ENCODE measurements at places on chromosomes 3 and 15.

DNA sequence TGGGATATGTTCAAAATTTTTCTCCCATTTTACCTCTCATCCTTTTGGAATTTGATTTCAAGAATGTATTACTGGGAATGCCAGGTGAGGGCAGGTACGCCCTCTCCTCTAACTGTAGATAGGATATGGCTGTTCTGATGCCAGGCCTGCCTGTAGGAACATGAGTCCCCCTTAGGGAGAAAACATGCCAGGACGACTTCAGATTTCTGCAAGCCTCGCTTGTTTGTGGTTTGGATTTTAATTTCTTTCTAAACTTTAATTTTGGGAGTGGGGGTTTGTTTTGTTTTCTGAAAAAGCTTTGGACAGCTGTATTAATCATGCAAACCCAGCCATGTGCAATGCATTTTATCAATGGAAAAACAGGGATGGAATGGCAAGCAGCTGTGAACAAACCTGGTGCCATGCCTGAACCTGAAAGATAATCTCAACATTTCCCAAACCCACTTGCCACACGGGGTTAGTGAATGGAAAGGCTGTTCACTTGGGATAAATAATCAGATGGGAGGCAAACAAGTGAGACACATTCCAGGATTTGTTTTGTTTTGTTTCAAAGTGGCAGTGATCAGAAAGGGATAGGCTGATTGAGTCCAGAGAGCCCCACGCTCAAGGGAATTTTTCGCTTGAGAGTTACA is 207.6 kb downstream of the GAP43 start:
- DNase-seq, result no peak

- no peak for DNase-seq
Observed at GRCh38 chr15:89058876-89059405, 29.3 kb upstream of the ABHD2 start.

DNA sequence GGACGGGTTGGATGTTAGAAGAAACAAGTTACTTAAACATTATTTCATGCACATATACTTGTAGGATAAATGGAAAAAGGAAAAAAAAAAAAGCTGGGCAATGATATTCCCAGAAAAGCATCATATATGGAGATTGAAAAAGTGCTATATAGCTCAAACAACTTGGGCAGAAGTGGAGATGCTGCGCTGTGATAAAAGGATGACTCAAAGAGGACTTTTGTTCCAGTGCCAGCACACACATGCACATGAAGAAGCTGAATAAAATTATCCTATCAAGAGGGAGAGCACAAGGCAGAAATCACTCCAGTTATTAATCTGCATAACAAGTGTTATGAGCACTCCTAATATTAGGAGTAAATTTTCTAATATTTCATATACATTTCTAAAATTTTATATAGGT is 30.9 kb downstream of the FRMD4B start:
- no peak for DNase-seq

DNA sequence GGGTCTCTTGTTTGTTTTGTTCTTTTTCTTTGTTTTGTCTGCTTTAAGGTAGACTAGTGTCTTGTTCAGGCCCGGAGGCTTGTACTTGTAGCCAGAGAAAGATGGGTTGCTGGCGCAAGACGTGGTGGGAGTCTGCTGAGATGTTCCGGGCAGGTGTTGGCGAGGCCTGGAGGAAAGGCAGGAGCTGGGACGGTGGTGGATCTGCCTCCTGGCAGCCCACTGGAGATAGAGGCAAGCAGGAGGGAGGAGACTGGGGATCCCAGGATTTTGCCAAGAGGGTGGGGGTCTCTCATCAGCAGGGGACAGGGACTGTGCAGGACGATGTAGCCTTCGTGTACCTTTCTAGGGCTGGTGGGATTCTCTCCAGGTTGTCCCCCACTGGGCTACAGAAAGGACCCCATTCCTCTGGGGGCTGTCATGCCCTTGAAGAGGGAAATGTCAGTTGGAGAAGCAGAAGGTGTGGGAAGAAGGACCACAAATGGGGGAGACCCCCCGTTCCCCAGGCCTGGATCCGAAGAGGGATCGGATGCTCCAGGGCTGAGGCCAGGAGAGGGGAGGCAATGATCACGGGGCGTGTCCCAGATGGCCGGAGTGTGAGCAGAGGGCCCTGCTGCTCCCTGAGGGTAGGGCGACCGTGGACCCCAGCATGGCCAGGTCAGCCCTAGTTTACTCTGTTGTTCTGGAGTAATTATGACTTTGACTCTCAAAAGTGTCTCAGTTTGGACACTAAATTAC is 7.0 kb downstream of the CHAC1 start:
- DNase-seq, result no peak

DNA sequence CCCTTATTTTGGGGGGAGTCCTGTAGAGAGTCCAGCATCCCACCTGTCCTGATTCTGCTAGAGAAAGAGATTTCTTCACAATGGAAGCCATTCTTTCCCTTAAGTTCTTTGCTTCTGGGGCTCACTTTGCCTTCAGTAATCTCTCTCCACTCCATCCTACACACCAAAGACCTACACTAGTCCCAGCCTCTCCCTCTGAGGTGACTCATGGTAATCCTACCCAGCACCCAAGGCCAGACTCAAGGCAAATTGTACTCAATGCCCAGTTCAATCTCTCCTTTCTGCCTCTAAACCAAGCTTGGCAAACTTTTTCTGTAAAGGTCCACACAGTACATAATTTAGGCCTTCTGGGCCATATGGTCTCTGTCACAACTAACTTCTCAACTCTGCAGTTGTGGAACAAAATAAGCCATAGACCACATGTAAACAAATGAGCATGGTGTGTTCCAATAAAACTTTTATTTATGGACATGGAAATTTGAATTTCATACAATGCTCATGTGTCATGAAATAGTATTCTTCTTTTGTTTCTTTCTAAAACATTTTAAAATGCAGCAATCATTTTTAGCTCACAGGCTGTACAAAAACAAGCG is 72.5 kb downstream of the MRPL46 start:
- no peak for DNase-seq

- DNase-seq, result no peak
Observed at GRCh38 chr3:113638910-113639309, 57.5 kb downstream of the USF3 start.

GRCh38 chr15:89409184-89410038 is 74.8 kb upstream of the POLG start:
- no peak for DNase-seq

GRCh38 chr15:85759376-85759775 is 35.3 kb downstream of the KLHL25 start:
- no peak for DNase-seq

Measured in neuronal stem cell (in vitro differentiated cells).